Activated CD4-positive, alpha-beta T cell treated with anti-CD3 and anti-CD28 coated beads for 36 hours (primary cell): ENCODE measurements at places on chromosomes 12 and 14. TPM values are rescaled to one million over a fixed set of nuclear protein-coding genes. Genes with fewer than 3 reads are reported as not detected.

BCL2L2 gene
- total RNA-seq = 0.73 TPM

TAPBPL gene
- 40.8 TPM for total RNA-seq

TGM1 gene
- 4.8 TPM for total RNA-seq

SERPINA9 gene
- total RNA-seq = not detected

RERG gene
- not detected for total RNA-seq

RFX4 gene
- not detected for total RNA-seq

LRP1-AS gene
- not detected for total RNA-seq

MRPL42 gene
- 98.3 TPM for total RNA-seq

DNA sequence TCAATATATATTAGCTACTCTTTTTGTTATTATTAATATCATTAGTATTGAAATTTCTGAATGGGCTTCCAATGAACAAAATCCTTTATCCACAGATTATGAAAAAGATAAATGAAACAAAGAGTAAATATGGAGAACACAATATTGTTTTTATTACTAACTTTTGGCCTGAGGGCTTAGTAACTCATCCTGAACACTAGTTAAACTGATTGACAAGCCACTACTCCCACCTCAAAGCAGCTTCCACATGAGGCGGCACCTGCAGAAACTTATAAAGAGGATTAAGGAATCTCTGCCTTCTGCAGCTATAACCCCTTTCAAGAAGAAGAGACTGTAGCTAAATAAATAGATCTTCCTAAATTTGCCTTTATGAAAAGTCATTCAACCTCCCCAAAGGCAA is 187.6 kb upstream of the ALG10 start:
- DNase-seq = no peak
- H3K4me3 ChIP-seq = no peak overlapping the region
- no peaks in the 10 kb centered on the region for H3K27me3 ChIP-seq

DNA sequence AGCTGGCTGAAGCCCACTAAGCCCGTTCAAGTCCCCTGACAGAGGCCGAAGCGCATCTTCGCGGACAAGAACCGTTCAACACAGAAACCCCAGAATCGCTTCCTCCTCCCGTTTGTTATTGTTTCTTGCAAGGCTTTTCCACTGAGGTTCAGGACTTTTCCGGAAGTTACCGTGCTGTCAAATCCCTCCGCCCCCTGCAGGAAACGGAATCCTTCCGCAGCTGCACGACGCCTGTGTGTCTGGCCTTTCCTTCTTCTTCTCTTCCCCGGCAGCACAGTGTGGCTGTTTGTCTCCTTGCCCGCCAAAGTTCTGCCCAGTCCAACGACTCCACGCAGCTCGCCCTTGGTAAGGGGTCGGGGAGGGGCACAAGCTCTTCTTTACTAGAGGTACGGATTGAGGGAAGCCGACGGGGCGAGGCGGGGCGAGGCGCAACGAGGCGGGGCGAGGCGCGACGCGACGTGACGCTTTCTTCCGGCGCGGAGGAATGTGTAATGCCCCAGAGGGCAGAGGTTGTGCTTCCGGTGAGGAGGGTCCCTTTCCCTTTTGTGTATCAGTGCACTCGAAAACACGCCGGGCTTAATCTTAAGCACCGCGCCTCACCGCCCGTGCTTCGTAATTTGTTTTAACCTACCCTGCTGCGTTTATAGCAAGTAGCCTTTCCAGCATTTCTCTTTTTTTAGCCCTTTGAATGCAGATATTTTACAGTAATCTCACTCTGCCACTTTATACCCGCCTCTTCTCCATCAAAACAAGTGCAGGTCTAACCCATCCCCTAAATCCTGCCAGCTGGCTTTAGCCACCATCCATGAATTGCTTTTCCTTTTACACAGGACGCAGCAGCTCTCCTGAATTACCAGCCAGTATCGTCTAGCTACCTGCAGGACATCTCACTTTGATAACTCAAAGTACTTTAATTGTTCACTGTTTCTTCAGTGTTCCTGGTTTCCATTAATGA is at the start of gene KDM5A:
TSS of gene KDM5A (minus strand) at position 179 of the 955 bp plus-strand sequence. CDS start 229 bp downstream, outside the sequence.
- H3K4me3 ChIP-seq = peak within 1 kb of the TSS; percentile 89
- peaks cover 26% of the 10 kb centered on the region for H3K4me1 ChIP-seq
- no peaks in the 10 kb centered on the region for H3K27me3 ChIP-seq
- peak; percentile 94 for DNase-seq

DNA sequence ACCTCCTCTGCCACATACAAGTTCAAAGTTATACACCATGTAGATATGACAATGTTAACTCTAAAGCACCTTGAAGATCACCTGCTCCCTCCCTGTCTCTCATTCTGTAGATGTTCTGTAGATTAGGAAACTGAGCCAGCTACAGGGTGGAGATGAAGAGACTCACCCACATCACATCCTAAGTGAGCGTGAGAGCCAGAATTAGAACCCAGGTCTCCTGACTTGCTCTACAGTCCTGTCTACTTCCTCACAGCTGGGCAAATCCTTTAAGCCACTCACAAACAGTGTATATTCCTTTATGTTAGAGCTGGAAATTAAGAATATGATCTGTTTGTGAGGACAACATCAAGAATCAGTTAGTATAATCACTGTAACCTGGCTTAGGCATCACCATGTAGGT is 1.8 kb downstream of the APPL2 start:
- H3K4me3 ChIP-seq = peak overlapping the region; percentile 85
- H3K27ac ChIP-seq = no peak overlapping the region
- no peaks in the 10 kb centered on the region for H3K27me3 ChIP-seq
- H3K36me3 ChIP-seq = peaks cover 2% of the 10 kb centered on the region

DNA sequence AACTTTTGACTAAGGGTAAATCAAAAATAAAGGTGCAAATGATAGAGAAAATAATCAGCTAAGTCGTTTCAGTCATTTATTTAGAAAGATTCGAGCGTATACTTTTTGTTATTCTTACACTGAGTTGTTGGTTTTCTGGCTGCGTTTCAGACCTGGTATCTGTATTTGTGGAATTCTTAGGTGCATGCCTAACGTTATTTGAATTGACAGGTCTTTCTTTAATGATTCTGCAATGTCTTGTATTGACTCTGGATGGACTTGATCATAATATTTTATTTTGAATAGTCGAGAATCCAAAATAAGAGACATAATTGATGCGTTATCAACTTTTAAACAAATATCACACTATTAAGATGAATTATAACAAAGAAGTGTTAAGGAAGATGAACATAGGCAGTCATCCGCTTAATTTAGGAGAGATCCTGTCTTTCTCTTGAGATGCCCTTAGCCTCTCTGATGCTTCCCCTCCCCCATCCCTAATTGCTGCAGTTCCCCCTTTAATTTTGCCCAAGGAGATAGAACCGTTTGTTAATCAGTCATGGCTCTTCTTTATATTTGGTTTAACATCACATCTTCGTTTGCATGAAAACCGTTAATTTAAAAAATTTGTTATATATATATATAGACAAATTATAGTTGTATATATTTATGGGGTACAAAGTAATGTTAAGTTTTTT is 1.8 kb downstream of the ALX1 start:
- H3K36me3 ChIP-seq = no peaks in the 10 kb centered on the region
- peaks cover 5% of the 10 kb centered on the region for H3K4me1 ChIP-seq
- H3K27me3 ChIP-seq = peaks cover 47% of the 10 kb centered on the region

DNA sequence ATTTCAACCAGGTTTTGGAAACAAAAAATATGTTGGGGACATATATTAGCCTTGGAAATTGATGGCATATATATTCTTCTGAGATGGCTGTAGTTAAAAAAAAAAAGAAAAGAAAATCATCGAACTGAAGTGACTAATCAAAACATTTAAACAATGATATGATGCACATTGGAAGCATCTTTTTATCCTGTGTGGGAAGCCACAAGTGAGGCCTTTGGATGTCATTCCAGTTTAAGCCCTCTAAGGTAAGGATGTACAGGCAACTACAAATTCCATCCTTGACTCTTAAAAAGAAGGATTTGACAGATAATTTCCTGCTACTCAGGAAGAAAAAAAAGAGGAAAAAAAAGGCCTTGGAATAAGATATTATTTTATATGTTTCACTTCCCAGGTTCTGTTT is 9.6 kb upstream of the PTPRB start:
- DNase-seq = no peak
- H3K36me3 ChIP-seq = no peaks in the 10 kb centered on the region
- H3K27me3 ChIP-seq = peaks cover 10% of the 10 kb centered on the region
- H3K4me3 ChIP-seq = no peak overlapping the region
- peaks cover 2% of the 10 kb centered on the region for H3K4me1 ChIP-seq

DNA sequence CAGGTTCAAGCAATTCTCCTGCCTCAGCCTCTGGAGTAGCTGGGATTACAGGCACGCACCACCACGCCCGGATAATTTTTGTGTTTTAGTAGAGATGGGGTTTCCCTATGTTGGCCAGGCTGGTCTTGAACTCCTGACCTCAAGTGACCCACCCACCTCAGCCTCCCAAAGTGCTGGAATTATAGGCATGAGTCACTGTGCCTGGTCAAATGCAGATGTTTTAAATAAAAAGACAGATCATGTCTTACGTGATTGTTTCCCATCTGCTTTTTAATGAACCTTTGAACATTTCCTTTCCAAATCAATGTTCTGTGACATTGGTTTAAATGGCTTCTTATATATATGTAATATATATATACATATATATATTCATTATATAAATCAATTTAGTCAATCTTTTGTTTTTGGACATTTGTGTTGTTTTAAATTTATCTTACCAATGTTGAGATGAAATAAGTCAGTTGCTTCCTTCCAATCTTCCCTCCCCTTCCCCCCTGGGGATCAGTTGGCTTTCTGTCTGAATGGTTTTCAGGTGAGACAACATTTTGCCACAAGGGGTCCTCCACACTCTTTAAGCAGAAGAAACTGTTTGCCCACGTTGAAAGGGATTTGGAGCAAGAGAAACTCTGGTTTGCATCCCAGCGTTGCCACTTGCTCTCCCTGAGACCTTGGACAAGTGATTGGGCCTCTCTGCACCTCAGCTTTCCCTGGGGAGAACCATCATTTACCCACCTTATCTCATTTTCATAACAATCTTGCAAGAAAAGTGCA is 47.6 kb upstream of the RBM19 start:
- no peak for DNase-seq
- no peaks in the 10 kb centered on the region for H3K4me1 ChIP-seq
- H3K4me3 ChIP-seq = no peak overlapping the region
- H3K36me3 ChIP-seq = no peaks in the 10 kb centered on the region
- H3K27me3 ChIP-seq = peaks cover 26% of the 10 kb centered on the region

DNA sequence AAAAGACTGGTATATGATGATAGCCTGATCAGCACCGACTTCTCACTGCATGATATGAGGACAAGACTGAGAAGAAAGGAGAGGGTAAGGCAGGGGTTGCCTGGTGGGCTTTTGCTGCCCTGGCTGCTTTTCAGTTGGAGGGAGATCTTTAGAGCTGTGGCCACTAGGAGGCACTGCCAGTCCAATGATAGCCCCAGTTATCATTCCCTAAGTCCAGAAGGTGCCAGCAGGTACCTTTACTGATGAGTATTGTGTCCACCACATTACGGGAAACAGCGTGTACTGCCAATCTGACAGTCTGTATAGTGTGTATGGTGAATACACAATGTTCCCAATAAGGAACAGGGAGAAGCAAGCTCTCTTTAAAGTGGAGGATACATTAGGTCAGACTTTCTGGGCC is 55.8 kb upstream of the CCDC175 start:
- peaks cover 2% of the 10 kb centered on the region for H3K4me1 ChIP-seq
- DNase-seq = peak; percentile 52
- H3K27me3 ChIP-seq = peaks cover 45% of the 10 kb centered on the region
- H3K36me3 ChIP-seq = no peaks in the 10 kb centered on the region
- H3K4me3 ChIP-seq = no peak overlapping the region

GRCh38 chr14:76073717-76074116 is 78.0 kb upstream of the GPATCH2L start:
- no peak for DNase-seq
- H3K27ac ChIP-seq = no peak overlapping the region
- no peak overlapping the region for H3K4me3 ChIP-seq

GRCh38 chr14:72476657-72477499 is 417.0 kb downstream of the DPF3 start:
- no peaks in the 10 kb centered on the region for H3K36me3 ChIP-seq
- H3K4me1 ChIP-seq = peaks cover 41% of the 10 kb centered on the region
- peaks cover 14% of the 10 kb centered on the region for H3K27me3 ChIP-seq
- DNase-seq = peak; percentile 86
- H3K4me3 ChIP-seq = peak overlapping the region; percentile 35

- no peaks in the 10 kb centered on the region for H3K36me3 ChIP-seq
- H3K4me3 ChIP-seq = no peak overlapping the region
- no peaks in the 10 kb centered on the region for H3K4me1 ChIP-seq
- H3K27me3 ChIP-seq = no peaks in the 10 kb centered on the region
- no peak for DNase-seq
Measured at GRCh38 chr12:19154686-19155085, 25.2 kb downstream of the PLEKHA5 start.

DNA sequence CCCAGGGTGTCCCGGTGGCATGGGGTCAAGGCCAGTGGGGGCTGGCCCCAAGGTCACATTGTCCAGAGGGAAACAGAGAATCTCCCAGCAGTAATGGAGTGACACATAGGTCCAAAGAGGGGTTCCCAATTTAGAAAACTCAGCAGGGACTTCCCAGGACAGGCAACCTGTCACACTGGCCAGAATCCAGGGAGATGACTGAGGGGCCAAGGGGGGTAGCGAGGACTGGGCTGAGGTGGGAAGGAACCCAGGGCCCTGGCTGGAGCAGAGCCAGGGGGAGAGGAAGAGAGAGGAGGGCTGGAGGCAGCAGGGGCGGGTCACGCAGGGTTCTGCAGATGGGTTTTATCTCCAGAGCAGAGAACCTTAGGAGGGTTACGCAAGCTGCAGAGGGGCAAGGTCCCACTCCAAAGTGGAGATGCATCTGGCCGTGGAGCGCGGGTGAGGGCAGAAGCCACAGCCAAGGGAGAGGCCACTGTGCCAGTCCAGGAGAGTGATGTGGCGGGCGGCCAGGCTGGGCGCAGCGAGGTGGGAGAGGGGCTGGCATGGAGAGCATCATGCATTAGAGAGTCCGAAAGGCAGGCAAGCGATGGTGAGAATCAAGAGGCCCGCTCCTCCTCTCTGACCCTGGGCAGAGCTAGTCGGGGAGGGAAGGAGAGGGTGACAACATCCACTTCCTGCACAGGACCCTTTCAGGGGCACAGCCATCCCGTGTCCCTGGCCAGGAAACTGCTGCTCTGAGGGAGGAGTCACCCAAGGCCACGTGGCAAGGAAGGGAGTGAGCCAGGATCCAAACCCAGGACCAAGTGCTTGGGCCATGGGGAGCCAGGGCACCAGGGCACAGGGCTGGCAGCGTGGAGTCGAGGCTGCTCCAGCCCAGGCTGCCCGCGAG is 29.0 kb downstream of the NCOR2 start:
- peaks cover 4% of the 10 kb centered on the region for H3K36me3 ChIP-seq
- H3K4me3 ChIP-seq = no peak overlapping the region
- peaks cover 26% of the 10 kb centered on the region for H3K4me1 ChIP-seq
- no peak overlapping the region for H3K27ac ChIP-seq
